ENCODE measurements at places on chromosomes 1 and 21. TPM values are rescaled to one million over a fixed set of nuclear protein-coding genes. Genes with fewer than 3 reads are reported as not detected.

Gene TXLNA
- 56.1 TPM for total RNA-seq

Gene UMODL1
- not detected for total RNA-seq

Gene GABRD
- total RNA-seq = not detected

Gene CCDC24
- total RNA-seq = 9.6 TPM

Gene FCRL5
- not detected for total RNA-seq

Gene CSF3R
- total RNA-seq = not detected

Gene SAMSN1
- total RNA-seq = not detected

Gene NR0B2
- not detected for total RNA-seq

DNA sequence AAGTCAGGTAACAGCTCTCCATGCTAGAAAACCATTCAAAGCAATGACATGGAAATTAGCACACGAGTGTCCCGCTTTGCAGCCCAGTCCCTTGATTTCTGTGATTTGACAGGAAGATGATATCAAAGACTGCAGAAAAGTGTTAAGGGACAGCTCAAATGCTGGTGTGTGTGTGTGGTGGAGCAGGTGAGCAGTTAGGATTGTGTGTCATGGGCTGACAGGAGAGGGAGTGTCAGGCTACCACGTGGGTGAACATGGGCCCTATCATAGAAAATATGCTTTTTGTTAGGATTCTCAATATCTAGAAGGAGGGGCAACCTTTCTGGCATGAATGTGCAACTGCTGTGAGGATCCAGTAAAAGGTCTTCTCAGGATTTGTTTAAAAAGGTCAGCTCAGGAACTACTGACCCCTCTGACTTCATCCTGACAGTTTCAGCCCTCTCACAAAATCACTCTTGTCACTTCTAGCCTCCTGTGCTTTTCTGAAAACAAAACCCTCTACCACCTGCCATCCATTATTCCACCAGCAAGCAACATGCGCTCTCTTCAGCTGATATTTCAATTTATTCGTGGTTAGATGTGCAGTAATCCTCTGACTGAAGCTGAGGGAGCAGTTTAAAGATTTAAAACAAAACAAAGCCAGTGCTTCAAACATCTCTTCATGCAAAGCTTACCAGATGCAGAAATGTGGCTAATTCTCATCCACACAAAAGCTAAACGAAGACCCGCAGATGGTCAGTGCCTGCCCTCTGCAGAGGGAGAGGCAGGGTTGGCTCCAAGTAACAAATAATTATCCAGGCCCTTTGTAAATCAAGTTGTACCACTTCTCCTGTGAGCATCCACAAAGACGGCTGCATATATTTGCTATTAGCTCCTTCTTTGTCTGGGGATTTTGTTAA lies 397.9 kb downstream of the PTBP2 start:
- no peak for DNase-seq

- DNase-seq = no peak
Measured at GRCh38 chr1:9065213-9065751, 4.2 kb downstream of the SLC2A5 start.

DNA sequence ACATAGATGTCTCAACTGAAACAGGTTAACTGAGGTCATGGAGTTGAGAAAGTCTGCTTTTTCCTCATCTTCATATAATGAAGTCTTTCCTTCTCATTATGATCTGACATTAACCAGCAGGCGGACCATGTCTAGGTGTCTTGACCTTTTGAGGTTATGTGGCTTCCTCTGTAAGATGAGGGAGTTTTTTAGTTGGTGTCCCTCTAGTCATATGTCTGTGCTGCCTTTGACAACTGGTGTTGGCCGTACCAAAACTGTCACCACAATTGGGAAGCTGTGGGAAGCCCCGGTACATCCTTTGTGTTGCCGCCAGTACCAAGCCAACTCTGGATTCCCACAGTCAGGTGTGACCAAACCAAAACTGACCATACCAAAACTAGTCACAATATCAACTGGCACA lies 105.1 kb downstream of the PBX1 start:
- DNase-seq = no peak

- DNase-seq = no peak
Measured at GRCh38 chr1:19771350-19771749, 28.4 kb downstream of the TMCO4 start.

GRCh38 chr1:63557365-63557987 lies 34.2 kb downstream of the EFCAB7 start:
- DNase-seq = peak; percentile 22

DNA sequence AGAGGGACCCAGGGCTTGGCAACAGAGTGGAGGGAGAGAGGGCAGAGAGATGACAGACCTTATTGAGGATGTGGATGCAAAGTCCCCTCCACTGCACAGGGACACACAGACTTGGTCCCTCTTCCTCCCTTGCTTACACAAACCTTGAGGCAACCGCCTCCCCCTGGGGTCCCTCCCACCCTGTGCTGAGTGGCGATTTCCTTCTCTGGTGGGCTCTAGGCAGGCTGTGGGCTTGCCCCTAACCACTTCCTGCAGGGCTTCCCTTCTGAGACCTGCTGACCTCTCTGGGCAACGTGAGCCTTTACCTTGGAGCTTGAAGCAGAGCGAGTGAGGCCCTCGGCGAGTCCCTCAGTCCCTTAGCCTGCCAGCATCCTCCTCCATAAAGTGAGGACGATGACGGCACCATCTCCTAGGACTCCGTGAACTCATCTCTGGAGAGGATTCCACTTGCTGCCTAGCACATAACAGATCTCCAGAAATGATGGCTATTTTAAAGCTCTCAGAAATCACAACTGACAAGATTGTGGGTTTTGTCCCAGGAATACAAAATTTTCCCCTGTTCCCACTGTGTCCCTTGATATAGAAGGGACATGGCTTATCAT lies 25.0 kb downstream of the KIAA1614 start:
- no peak for DNase-seq

DNA sequence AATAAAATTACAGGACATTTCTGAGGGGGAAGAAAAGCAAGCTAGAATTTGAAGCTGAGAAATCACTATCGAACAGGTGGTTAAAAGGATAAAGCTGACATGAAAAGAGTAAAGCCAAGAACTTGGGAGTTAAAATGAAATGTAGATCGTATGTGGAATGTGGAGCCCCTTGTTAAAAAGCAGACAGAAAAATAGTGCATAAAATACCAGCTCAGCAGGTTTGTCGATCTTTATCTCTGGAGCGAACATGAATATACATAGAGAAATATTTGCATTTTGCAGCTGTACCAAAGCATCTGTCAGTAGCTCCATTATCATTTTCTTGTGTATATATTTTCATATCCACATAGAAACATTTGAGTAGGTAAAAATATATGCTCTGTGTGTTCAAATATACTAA lies 73.6 kb upstream of the CDC42BPA start:
- no peak for DNase-seq

- peak; percentile 25 for DNase-seq
Measured at GRCh38 chr1:202586018-202586821, 124.0 kb downstream of the SYT2 start.

- DNase-seq = peak; percentile 58
Measured at GRCh38 chr1:99766378-99766800, at the start of gene FRRS1. TSS of gene FRRS1 (minus strand) at chr1:99766635. CDS start at chr1:99748768, 17,867 bp downstream.

DNA sequence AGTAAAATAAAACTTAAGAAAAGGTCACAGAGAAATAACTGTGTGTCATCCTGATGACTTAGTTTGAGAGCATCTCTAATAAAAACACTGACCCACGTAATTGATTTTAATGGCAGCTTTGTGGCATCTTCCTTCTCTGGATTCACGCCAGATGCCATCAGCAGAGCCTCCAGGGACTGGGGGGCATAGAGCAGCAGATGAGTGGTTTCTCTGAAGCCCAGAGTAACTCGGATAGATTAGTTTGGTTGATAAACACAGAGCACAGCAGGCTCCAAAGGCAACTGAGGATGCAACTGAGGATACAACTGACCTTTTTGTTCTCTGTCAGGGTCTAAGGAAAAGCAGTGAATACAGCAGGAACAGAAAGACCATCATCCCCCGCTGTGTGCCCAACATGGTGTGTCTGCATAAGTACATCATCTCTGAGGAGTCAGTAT lies 180.8 kb downstream of the RPS6KC1 start:
- DNase-seq = peak; percentile 18

- DNase-seq = no peak
Measured at GRCh38 chr1:74465193-74465681, 47.2 kb downstream of the LRRC53 start.

GRCh38 chr1:24771574-24771973 lies 26.3 kb downstream of the CLIC4 start:
- no peak for DNase-seq

GRCh38 chr21:18937337-18937736 lies 533.8 kb upstream of the TMPRSS15 start:
- no peak for DNase-seq

DNA sequence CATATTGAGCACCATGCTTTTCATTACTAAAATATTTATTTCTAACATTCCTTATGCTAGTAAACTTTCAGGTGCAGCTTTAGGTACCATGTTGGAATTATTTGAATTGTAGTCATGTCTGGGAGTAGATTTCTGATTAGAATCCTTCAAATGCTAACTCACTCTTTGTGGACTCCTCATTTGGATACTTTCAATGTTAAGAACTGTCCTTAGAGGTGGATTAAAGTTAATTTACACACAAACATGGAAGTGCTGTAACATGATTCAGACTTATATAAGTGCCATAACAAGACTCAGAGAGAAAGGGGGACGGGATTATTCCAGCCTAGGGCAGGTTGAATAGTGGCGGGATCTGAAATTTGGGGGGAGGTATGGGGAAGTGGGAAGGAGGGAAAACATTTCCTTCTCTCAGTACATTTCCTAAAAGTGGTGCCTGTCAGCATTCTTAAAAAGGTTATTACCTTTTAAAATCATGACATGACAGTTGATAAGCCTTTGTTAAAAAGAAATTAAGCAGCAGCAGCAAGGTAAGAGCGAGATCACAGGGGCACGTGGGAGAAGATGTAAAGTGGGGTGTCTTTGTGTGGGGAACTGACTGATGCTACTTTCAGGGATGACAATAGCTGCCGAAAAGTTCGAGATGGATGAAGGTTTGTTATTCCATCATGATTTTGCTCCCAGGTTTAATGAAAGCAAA lies 44.4 kb downstream of the HHAT start:
- DNase-seq = no peak

DNA sequence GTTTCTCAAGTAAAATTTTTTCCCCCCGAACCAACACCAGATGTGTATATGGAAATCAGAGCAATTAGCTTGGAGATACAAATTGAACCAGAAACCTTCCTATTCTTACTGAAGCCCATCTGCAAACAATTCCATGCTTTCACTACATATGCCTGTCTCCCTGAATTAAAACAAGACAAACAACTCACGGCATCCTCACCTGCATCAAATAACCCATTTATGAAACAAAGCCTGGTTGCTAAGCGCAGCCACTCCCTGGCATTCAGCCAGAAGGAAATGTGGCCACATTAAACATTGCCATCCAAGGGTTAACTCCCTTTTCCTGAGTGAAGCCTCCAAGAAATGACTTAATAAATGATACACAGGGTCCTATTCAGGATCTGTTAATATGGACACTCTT lies 55.3 kb downstream of the APP start:
- DNase-seq = peak; percentile 20

GRCh38 chr1:69523461-69523860 lies 44.3 kb upstream of the LRRC7 start:
- DNase-seq = no peak

GRCh38 chr1:159171688-159172501 lies 480 bp downstream of the CADM3 start:
- DNase-seq = peak; percentile 10

- peak; percentile 77 for DNase-seq
Measured at GRCh38 chr1:47175227-47175934, 14.5 kb downstream of the PDZK1IP1 start.

DNA sequence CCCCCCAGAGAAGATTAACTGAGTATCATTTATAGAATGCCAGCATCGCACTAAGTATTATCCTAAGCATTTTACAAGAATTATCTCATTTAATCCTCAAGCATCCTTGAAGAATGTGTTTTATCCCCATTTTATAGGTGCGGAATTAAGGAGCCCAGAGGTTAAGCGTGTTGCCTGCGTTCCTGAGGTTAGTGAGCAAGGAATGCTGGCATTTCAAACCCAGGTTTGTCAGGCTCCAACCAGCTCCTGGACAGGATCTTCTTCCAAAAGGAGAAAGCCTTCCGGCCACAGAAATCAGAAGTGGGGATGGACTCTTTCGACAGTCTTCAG lies 82.3 kb downstream of the SSBP3 start:
- no peak for DNase-seq

- no peak for DNase-seq
Measured at GRCh38 chr1:218365226-218365999, 20.3 kb downstream of the TGFB2 start.

- peak; percentile 91 for DNase-seq
Measured at GRCh38 chr1:177368255-177368654, 197.5 kb downstream of the BRINP2 start.

- DNase-seq = no peak
Measured at GRCh38 chr21:44850208-44850800, 23.2 kb downstream of the PTTG1IP start.

Measured in HT1080 (cell line).